Activated naive CD4-positive, alpha-beta T cell (primary cell): ENCODE measurements at places on chromosomes 1 and 21.

DNA sequence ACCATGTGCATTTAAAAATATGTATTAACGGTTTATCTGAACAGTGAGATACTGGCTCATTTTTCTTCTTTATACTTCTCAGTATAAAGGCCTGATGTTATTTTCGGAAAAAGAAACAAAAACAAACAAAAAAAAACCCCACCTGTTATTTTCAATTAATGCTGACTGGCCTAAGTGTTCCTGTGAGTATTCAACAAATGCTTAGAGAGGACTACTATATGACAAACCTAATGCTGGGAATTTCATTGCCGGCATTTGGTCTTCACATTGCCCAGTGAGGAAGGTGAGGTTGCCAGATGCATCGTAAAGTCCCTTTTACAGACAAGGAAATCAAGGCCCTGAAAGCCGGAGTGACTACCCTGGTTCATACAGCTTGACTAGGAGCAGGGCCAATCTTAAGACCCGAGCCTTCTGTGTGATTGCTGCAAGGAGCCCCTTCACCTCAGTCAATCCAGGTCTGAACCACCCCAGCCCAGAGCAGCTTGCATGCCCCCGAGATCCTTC lies 599 bp downstream of the MRPL24 start:
- no peak for DNase-seq

GRCh38 chr1:155548706-155549105 lies 13.9 kb downstream of the ASH1L start:
- no peak for DNase-seq

GRCh38 chr1:114691061-114691460 lies 4.3 kb downstream of the AMPD1 start:
- DNase-seq: no peak

GRCh38 chr1:21687081-21687529 lies 17.9 kb upstream of the RAP1GAP start:
- DNase-seq: no peak

- DNase-seq: no peak
These were observed 2.0 kb downstream of the DSCAM start for GRCh38 chr21:40844935-40845334.

- DNase-seq: no peak
These were observed 5.6 kb downstream of the JAK1 start for GRCh38 chr1:64960731-64961130.

DNA sequence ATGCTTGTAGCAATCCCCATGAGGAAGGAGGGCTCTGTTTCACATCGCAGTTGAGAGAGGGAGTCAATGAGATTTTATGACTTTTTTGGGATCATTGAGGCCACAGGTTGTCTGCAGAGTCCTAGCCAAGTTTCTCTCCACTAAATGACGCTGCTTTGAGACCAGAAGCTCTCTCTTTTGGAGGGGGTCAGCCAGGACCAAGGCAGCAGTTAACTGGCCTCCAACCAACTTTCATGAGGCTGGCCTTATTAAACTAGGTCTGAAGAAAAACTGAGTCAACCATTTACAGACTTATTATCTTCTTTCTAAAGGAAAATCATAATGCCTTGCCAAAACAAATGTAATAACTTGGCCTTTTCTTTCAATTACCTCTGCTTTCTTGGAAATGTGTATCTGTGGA lies 8.6 kb downstream of the WLS start:
- no peak for DNase-seq

DNA sequence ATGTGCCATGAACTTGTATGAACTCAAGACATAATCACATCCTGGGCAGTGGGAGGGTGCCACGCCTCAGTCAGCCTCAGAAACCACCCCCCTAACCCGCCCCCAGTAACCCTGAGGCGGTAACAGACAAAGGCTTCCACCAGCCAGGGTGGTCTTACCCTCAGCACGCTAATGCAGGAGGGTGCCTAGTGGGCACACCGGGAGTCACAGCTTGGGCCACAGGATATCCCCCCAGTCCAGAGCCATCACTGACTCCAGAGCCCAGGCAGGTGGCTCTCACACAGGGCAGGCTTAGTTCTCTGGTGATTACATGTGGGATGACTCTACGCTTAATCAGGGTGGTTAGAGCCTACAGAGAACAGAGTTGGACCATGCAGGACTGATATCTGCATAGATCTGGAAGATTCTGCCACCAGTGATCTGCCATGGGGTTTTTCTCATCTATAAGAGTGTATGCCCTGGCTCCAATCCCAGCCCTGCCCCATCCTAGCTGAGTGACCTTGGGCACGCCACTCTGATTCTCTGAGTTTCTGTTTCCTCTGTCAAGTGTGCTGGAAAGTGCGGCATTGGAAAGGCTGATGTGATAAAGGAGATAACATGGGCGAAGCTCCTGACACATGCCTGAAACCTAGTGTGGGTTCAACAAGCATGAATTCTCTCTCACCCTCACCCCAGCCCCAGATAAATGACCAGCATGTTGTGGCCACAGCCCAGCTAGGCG lies 27.3 kb downstream of the OPTC start:
- DNase-seq: no peak

DNA sequence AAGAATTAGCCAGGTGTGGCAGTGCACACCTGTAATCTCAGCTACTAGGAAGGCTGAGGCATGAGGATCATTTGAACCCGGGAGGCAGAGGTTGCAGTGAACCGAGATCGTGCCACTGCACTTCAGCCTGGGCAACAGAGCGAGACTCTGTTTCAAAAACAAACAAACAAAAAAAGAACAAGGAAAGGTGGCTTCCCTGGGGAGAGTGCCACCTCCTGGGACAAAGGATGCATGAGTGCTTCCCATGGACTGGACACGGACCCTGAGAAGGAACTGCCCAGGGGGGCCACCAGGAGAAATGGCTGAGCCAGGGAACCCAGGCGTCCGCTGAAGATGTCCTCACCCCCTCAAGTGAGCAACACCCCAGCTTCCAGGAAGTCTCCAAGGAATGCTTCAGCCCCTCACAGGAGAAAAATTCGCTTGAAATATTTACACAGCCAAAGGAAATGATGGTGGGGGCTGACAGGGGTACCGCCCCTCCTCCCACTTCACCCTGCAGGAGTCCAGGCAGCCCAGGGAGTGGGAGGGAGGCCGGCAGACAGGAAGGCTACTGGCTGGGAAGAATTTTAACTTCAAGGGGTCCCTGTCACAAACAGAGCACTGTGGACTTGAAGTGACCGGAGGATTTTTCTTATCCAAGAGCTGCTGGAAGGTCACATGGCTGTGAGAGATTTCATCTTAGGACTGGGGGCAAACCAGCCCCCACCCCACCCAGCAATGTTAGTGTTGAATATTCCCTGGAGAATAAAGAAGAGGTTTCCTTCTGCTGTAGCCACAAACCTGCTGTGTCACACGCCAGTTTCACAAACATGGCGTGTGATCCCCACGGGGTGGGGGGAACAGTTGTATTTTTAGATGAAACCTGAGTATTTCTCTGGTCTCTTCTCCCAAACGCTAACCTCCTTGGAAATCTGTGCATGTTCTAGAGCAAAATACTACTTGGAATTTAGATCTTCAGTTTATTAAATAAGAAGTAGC lies 90.8 kb upstream of the SLC25A33 start:
- DNase-seq: no peak

GRCh38 chr1:59516881-59517280 lies 220.0 kb downstream of the FGGY start:
- no peak for DNase-seq
